ENCODE measurements at places on chromosomes 1 and 21.

DNA sequence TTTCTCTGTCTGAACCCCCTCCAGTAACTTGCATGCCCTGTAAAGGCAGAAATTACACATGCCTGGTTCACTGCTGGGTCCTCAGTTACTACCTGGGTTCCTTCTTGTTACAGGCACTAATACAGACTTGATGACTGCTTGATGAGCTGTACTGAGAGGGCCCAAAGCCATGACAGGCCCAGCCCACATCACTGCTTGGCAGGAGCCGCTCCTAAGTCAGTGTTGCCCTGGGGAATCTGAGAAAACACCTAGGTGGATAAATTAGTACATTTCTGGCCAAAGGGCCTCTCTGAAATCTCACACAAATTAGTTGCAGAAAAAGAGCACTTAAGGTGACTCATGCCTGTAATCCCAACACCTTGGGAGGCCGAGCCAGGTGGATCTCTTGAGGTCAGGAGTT is 37.8 kb upstream of the IRF2BP2 start:
- DNase-seq = no peak

GRCh38 chr1:25654109-25654660 is 37.6 kb downstream of the MAN1C1 start:
- DNase-seq = no peak

DNA sequence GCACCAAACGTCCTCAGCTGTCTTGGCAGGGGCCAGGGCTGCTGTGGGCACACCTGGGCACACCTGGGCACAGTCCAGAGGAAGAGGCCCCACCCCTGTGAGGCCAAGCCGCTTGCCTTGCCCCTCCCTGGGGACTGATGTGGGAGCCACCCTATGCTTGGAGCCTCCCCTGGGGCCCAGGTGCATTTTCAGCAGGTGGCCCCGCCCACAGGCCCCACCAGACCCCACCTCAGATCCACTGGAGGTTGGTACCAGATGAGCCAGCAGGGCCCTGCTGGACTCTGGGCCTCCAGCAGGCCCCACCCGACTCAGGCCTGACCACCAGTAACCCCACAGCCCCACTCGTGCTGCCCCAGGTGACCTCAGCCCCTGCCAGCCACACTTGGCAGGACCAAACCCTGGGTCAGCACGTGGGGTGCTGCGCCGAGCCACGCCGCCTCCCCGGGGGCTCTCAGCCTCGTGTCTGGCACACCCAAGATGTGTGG is 8.8 kb downstream of the SLC19A1 start:
- no peak for DNase-seq

GRCh38 chr1:39857126-39857878 is 26.0 kb downstream of the TRIT1 start:
- no peak for DNase-seq

GRCh38 chr1:174743654-174744561 is 255.8 kb upstream of the CACYBP start:
- peak; percentile 86 for DNase-seq

- DNase-seq = peak; percentile 76
Measured at GRCh38 chr1:236156512-236157208, 14.3 kb downstream of the GPR137B start.

DNA sequence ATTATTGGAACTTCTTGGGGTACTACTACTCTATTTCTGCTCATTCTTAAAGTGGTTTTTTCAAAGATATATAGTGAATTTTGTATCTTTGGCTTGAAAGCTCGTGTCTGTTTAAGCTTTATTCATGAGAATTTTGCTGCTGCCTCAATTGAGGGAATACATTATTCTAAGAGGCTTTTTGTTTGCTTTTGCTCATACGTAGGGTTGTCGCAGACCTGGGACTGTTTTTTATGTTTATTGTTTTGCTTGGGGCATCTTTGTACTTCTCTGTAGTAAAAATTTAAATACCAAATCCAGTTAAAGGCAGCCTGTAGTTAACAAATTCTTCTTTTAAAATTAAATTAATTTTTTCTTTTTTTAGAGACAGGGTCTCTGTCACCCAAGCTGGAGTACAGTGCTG is 62.3 kb downstream of the ANGPTL1 start:
- no peak for DNase-seq

DNA sequence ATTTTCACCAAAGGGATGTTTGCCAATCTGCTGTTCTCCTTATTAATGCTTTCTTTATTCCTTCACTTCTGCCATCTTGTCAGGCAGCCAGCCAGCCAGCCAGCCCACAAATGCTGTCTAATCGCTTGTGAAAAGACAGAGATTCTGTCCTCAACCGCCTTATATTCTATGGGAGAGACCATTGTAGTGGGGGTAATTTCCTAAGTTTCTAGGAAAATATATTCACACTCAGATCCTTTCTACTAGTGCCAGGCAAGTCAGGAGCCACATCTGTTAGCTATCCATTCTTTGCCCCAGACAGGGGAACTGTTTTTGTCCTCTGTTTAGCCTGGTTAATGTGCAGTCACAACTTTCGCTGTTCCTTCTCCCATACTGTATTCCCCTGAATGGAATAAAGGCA is 1023.1 kb downstream of the ADGRL2 start:
- DNase-seq = no peak

GRCh38 chr21:42619841-42620240 is 33.6 kb upstream of the PDE9A start:
- no peak for DNase-seq

GRCh38 chr1:65164633-65165032 is 16.6 kb downstream of the AK4 start:
- no peak for DNase-seq

DNA sequence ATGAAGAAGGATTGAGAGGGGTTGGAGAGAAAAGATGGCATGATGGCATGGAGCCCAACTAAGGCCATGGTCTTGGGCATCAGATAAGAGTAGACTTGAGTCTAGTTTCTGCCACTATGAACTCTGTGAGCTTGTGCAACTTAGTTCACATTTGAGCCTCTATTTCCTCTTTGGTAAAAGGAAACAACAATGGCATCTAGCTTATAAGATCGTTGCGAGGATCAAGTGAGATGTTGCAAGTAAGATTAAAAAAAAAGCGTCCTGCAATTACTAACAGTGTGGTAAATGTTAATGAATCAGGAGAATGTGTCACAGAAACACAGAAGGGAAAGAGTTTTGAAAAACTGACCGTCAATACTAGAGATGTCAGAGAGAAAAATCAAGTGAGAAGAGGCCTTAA is 202.9 kb upstream of the FGGY start:
- DNase-seq = peak; percentile 59

DNA sequence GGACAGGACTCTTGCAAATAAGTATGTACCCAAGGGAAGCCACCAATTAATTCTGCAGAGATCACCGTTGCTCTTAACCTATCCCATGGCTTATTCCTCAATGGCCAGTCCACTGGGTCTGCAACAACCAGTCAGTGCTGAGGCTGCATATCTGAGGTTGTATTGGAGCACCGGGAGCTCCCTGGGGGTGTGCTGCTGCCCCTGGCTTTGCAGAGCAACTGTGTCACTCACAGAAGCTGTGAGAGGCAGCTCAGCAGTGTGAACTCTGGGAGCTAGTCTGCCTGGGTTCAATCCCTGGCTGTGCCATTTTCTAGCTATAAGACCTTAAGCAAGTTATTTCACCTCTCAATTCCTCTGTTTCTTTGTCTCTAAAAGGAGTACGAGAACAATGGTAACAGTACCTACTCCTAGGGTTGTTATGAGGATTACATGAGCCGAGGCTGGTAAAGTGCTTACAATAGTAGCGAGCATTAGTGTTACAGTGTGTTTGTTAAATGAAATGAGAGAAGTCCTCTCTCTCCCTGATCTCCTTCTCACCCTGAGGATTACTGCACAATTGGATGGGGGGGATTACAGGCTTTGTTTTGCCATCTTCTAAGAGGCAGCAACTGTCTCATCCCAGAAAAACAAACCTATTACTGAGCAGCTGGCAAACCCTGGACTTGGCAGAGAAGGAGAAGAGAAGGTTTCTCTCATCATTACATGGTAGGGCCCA is 3.6 kb downstream of the RXRG start:
- DNase-seq = no peak

DNA sequence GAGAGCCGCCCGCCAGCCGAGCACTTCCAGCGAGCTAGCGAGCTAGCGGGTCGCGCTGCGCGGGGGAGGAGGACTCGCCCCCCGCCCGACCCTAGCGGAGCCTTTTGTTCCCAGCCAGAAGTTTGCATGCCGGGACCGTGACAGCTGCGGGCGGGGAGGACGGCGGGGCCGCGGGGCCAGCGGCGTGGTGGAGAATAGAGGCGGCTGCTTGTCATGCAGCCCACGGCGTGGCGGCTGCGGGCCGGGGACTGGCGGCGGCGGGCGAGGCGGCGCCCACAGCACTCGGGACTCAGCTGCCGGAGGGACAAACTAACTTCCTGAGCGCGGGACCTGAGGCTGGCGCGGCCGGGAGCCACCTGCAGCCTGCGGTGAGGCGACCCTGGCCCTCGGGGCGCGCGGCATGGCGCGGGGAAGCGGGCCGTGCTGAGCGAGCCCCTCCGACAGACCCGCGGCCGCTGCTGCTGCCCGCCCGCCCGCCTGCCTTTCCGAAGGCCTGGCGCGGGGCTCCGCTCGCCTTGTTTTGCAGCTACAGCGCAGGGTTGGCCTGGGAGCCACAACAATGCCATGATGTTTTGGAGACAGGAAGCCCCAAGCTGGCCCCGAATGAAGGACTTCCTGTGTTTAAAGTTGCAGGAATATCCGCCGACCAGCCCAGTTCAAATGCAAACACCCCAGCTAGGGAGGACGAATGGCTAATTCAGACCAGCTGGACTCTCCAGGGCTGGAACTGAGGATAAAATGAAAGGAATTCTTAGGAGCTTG is 82.2 kb upstream of the BMP8A start:
- peak; percentile 58 for DNase-seq

DNA sequence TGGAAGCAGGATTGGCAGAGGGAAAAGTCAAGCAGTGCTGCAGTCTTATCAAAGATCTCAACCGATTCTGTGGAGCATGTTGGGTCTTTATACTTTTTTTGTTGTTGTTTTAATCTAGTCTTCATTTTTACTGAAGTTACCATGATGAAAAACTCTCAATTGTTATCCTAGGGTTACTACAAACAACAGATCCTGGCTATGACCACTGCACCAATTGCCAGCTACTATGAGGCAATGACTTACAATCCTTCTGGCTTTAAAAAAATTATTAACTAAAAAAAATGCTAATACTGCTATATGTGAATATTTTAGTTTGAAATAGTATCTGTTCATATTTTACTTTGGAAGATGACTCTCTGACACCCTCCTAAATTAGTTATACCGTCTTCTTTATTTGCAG is 145.9 kb downstream of the CNIH3 start:
- no peak for DNase-seq

- DNase-seq = no peak
Measured at GRCh38 chr1:72547412-72547811, 265.1 kb upstream of the NEGR1 start.

DNA sequence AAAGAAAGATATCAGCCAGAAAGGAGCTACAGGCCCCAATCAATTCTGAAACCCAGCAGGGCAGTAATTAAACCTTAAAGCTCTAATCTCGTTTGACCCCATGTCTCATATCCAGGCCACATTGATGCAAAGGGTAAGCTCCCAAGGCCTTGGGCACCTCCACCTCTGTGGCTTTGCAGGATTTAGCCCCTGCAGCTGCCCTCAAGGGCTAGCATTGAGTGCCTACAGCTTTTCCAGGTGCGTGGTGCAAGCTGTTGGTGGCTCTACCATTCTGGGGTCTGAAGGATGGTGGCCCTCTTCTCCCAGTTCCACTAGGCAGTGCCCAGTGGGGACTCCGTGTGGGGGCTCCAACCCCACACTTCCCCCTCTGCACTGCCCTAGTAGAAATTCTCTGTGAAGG is 429.9 kb downstream of the NPHP4 start:
- DNase-seq = no peak

DNA sequence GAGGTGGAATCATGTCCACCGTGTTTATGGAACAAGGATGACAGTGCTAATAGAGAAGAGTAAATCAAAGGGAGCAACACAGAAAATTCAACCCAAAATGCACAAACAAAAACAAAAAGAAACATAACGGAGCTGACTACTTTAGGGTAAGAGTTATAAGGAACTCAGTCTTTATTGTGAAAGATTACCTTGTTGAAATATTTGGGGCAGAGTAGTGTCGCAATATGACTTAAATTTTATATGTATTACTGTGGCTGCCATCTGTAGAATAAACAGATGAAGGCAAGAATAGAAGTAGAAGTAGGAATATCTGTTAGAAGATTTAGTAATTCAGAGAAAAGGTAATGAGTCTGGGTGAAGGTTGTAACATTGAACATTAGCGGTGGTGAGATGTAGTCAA is 913.9 kb downstream of the BRINP3 start:
- DNase-seq = no peak
